ENCODE measurements at places on chromosomes 5 and 9.
A peak's percentile ranks its signal among the peaks of the same experiment; 100 is the strongest.

DNA sequence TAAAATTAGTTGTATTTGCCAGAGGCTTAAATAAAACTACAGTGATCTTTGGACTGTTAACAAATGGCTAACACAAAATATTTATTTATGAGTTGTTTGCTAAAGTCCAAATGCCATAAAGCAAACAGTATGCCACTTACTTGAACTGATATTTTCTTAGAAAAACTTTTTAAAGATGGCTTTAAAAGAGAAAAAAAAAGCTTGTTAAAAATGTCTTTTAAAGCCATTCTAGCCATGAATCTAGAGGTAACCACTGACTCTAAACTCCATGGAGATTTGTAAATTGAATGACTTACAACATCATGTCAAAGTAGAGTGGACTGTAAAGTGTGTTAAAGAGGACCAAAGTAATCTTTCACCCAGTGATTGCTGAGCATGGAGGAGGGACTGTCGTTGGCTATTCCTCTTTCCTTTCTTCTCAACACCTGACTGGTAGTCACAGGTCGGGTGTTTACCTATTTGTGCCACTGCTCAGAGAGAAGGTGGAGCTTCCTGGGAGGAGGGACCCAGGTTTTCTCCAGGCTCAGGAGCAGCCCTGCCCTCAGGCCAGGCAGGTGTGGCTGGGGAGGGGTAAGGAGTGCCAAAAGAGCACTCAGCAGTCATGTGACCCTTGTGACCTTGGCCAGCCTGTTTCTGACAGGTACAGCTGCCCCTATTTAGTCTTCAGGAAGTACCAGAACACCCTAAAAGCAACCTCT lies 69.1 kb upstream of the TJP2 start:
- peak; percentile 90 for DNase-seq

- DNase-seq: no peak
These were observed 625 bp downstream of the EXOSC2 start for GRCh38 chr9:130694205-130694604.

GRCh38 chr9:135416664-135417290 lies 62.8 kb upstream of the PPP1R26 start:
- no peak for DNase-seq

DNA sequence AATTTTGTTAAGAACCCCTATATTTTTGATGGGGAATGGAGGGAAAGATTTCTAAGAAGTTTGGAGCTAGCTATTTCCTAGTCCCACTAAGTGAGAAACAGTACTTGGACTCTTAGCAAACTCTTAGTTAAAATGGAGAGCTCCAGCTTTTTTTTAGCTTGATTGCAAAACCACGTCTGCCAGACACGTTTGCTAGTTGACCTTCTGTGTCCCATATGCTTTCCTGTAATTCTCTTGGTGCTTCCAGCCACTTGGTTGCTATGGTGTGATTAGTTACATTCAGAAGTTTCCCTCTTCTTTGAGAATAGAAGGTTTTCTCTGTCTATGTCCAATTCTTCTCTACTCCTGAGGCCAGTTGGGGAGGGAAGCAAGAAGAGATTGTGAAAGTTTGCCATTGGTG lies 417.0 kb upstream of the TLE4 start:
- DNase-seq: no peak

DNA sequence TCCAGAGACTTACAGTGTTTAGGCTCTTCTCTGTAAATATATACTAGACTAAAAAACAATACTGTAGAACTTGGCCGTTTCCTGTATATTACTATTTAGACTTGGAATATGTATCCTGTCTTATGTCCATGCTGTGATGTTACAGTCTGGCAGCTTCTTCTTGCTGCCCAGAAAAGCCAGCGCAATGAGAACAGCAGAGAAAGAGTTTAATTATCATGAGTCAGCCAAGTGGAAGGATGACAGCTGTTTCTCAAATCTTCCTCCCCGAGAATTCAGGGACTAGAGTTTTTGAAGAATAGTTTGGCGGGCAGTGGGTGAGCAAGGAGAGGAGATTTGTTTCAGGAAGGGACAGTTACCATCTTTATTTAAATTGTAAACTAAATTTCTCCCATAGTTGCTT lies 37.5 kb downstream of the NAA35 start:
- no peak for DNase-seq

DNA sequence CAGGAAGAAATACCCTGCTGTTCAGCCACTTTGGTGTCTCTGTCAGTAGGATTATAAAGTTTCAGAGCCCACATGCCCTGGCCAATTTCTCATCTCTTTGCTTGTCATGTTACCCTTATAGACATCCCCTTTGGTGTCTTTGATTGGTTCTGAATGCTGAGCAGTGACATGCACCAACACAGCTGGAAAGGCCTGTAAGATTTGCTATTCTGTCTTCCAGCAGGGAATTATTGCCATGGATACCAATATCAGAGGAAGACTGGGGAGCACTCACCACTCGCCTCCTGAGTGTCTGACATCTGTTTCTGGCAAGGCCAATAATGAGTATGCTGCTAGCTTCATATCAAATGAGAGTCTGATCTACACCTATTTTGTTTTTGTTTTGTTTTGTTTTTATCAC lies 34.4 kb downstream of the RAB3C start:
- no peak for DNase-seq

GRCh38 chr5:85813146-85813545 lies 804.6 kb upstream of the COX7C start:
- DNase-seq: no peak

- DNase-seq: no peak
These were observed 37.9 kb downstream of the MED27 start for GRCh38 chr9:132041798-132042197.

DNA sequence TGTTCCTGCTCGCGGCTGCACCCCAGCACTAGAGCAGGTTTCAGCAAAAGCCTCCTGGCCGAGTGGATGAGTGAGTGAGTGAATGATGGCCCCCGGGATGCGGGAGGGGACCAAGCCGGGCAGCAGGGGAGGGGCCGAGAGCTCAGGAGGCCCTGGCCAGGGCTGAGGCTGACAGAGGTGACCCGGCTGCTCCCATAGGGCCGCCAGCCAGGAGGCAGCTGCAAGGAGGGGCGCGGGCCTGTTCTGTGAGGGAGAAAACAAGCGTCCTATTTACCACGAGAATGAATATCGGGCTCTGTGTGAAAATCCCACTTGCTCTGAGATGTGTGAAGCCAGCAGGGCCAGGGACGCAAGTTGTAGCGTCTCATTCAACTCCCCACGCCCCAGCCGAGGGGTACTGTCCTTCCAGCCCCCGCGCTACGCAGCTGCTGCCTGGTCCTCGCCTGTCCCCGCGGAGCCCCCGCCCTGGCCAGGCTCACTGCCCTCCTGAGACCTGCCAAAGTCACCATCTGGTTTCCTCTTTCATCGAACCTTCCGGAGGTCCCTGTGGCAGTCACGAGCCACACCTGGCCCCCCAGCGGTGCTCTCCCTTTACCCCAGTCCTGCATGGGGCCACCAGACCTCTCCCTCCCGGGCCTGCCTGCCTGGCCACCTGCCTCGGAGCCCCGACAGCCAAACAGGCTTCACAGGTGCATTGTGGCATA lies 38.8 kb downstream of the RASGEF1C start:
- no peak for DNase-seq
